NCI-H1105 (cell line): ENCODE measurements at places on chromosomes 3 and 15.

- no peak for DNase-seq
These were observed 717.4 kb downstream of the SI start for GRCh38 chr3:164360738-164361406.

DNA sequence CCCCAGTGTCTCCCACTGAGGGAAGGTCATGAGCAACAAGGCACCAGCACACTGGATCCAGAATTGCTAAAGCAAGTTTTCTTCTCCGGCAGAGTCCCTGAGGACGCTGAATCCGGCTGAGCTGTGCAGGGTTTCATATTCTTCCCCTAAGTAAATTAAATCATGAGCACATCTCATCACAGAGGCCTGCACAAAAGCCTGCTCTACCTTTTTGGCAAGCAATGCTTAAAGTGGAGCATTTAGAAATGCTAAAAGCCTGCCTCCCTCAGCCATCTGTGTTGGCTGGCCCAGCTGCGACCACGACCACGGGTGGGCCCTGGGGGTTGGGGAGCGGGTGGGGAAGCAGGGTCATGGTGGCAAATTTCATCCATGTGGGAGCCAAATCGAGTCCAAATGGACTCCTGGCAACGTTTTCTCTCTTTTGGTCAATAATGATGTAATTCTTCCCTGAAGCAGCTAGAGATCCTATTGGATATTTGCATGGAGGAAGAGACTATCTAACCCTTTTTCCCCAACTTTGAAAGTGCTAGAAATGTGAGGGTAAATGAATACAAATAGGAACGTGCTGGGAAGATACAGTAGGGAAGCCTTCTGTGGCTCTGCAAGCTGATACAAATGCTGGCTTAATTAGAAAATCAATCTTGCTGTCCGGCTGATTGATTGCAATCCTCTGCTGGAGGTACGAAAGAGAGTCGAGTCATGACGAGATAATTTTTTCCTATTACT is 532.8 kb upstream of the TBL1XR1 start:
- DNase-seq, result no peak

- no peak for DNase-seq
These were observed 228 bp upstream of the H1-8 start for GRCh38 chr3:129542747-129543146.

GRCh38 chr15:70214276-70214675 is 116.6 kb upstream of the TLE3 start:
- no peak for DNase-seq

DNA sequence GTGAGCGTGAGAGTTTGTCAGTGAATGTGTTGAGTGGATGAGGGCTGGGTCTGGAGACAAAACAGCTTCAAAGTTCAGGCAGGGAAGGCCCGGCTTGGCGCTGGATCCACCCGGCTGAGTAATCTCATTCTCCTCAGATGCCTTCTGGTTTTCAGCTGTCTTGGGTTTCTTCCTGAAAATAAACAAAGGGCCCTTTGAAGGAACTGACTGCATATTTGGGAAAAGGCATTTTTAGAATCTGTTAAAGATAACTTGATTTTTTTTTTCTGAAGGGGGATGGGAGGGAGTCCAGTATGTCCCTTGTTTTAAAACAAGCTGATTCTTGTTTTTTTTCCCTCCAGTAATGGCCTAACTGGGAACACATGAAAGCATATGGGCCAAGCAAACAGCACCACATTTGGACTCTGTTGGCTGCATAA is 86.4 kb downstream of the TIGIT start:
- no peak for DNase-seq

DNA sequence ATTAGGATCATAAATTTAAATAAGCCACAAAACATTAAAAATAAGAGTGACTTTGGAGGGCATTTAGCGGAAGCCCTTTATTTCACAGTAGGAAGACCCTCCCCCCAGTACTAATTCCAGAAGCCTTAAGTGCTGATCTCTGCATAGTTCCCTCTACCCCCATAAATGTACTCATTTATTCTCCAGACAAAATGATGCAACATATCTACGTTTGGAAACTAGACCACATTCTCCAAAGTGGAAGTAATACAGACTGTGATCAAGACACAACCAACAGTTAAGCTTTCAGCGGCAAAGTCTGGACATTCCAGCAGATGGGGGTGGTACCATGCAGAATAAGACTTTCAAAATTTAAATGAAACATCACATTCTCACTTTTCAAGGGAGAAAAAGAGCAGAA is 44.8 kb upstream of the RPS17 start:
- no peak for DNase-seq

GRCh38 chr3:152056987-152057386 is 183.5 kb downstream of the SUCNR1 start:
- DNase-seq, result no peak

GRCh38 chr3:168330983-168331382 is 235.3 kb upstream of the GOLIM4 start:
- DNase-seq, result no peak

DNA sequence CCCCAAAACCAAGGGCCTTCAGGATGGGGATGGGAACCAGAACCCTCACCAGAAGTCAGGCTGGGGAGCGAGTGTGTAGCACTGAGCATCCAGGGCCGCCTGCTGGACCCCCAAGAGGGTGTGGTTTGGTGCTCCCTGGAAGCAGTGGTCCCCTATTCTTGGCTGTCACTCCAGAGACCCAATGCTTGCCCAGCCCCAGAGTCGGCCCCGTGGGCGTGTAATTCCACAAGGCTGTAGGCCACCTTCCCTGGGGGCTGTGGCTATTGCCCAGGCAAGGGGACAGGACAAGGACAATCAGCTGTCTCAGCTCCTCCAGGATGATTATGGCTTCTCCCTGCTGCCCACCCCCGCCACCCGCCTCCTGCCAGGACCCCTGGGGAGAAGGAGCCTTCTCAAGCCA is 14.5 kb downstream of the IGDCC3 start:
- DNase-seq, result no peak

- DNase-seq, result no peak
These were observed 342.1 kb downstream of the OCA2 start for GRCh38 chr15:27757052-27757451.

- DNase-seq, result no peak
These were observed 270.7 kb upstream of the SLITRK3 start for GRCh38 chr3:165466856-165467255.

DNA sequence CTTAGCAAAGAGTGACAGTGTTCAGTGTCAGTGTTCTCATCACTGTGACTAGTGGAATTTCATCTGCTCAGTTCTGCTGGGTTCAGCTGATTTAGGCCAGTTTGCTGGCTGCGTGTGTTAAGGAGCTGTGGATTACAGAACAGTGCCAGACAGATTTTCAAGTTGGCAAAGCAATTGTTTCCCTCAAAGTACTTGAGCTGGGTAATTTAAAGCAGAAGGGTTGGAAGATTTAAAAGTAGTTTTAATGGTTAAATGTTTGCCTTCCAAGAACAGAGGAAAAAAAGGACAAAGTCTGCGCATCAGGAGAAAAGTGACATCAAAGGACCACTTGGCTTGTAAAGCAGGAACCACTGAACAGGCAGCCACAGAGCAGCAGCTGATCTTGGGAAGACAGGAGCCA is 8.7 kb downstream of the ESYT3 start:
- DNase-seq, result no peak

DNA sequence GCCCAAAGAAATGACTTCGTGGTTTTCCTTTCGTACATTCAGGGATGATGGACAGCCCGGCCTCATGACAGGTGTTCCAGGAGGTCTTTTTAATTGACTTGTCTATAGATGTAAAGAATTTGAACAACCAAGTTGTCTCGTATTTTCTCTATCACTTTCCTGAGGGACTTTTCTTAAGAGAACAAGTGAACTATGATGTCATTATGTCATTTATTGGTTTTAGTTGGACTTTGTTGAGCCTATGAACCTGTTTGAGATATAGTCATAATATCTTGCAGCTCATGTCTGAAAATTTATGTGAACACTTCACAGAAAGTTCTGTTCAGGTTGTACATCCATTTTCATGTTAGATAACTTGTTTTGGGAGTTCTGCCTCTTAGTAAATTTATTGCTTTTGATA is 89.2 kb downstream of the RBMS3 start:
- no peak for DNase-seq

DNA sequence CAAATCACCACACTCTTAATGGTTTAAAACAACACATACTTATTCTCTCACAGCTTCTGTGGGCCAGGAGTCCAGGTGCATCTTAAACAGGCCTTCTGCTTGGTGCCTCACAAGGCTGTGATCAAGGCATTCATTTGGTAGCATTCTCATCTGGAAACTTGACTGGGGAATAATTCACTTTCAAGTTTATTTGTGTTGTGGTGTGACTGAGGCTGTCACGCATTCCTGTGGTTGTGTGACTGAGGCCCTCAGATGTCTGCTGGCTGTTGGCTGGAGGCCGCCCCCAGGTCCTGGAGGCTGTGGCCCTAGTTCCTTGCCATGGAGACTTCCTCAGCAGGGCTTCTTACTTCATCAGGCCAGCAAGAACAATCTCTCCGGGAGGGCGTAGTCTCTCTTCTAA is 16.9 kb upstream of the FAM3D start:
- DNase-seq, result no peak

GRCh38 chr15:63156755-63157117 is 541 bp downstream of the RPS27L start:
- peak; percentile 18 for DNase-seq

DNA sequence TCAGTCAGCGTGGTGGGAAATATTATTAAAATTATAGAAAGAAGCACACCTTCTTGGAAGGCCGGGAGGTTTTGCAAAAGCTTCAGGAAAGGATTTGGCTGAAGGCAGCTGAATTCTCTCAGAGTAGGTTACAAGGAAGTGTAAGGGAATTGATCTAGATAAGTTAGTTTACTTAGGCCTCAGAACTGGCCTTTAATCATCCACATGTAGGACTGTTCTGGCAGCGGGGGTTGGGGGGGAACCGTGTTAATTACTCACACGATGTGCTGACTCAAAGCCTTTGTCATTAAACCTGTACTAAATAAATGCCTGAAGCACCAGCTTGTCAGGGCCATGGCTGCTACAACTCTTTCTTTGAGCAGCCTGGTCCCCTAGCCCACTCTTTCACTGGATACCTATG is 12.8 kb downstream of the ASB14 start:
- no peak for DNase-seq

- no peak for DNase-seq
These were observed 24.0 kb downstream of the BMF start for GRCh38 chr15:40084650-40085049.

GRCh38 chr3:18901571-18901970 is 246.7 kb upstream of the KCNH8 start:
- DNase-seq, result no peak

GRCh38 chr3:155553780-155554179 is 191.1 kb downstream of the PLCH1 start:
- no peak for DNase-seq

- DNase-seq, result no peak
These were observed 1012.2 kb upstream of the CADM2 start for GRCh38 chr3:83946554-83946953.

DNA sequence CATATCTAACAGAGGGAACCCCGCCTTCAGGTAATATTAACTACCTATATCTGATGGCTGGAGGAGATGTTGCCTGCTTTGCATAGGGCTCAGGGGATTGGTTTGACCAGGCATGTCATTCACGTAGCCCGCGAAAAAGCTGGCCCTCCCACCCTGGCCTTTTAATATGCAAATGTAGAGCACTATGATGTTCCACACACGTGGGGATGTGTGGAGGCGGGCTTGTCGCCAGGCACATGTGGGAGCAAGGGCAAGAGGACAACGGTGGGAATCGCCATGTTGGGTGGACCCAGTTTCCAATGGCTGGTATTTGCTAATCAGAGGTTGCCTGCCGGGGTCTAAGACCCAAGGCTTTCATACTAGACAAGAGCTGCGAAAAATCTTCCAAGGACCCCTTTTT is 469.8 kb downstream of the ZPLD1 start:
- DNase-seq, result no peak

DNA sequence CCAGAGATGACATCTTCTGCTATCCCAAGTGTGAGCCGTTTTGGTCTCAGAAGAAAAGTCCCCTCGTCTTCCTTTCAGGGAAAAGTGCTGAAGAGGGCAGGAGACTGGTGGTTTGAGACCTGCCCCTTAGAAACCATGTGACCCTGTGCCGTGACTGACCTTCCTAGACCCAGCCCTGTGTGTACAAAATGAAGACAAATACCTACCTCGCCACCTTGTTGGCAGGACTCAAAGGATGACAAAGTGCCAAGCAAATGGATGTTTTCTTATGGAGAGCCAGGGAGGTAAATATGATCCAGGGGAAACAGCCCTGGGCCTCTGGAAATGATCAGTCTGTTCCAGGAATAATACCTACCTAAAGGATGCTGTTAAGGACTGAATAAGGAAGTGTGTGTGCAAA is 41.3 kb downstream of the FAM174B start:
- DNase-seq, result no peak

- no peak for DNase-seq
These were observed 64.5 kb upstream of the SMAD3 start for GRCh38 chr15:67000896-67001295.

- no peak for DNase-seq
These were observed 61.4 kb downstream of the TTBK2 start for GRCh38 chr15:42858999-42859789.

- no peak for DNase-seq
These were observed 1043.6 kb downstream of the DIPK2A start for GRCh38 chr3:145015253-145015652.

DNA sequence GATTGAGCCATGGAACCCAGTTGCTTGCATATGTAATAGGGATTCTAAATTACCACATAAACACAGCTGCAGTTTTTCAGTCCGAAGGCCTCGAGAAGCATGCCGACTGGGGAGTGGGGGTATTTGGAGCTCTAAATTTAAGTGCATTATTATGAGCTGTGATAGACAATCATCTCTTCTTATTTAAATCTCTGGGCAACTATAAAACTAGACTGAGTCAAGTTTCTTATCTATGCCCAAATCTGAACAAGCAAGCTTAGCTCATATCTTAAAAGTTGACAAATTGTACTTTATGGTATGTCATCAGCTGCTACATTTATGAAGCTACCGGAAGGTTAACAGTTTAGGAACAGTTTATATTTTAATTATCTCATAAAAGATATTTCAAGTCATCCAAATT is 19.5 kb upstream of the THRB start:
- DNase-seq, result no peak

DNA sequence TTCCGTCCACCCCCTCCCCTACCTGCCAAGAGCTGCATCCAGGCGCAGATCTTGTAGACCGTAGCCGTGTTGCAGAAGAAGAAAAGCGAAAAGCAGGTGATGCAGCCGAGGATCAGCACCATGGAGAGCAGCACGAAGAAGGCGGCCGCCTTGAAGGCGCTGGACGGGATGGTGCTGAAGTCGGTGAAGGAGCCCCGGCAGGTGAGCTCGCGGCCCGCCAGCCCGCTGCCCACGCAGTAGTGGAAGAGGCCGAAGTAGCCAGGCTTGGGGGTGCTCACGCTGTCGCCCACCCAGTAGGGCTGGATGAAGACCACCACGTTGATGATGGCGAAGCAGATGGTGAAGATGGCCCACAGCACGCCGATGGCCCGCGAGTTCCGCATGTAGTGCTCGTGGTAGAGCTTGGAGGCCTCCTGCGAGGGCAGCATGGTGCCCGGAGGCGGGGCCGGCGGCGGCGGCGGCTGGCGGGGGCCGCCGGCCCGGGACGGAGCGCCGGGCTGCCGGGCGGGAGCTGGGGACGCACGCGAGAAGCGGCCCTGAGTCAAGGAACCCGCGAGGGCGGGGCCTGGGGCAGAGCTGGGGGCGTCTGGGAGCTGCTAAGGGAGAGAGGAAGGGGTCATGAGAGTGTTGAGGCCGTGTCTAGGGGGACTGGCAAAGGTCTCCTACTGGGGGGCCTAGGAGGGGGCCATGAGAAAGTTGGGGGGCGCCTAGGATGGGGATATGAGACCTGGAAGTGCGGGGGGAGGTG is 1.2 kb downstream of the LHFPL4 start:
- no peak for DNase-seq
